NCI-H1417 (cell line): ENCODE measurements at places on chromosomes 7 and 10.

DNA sequence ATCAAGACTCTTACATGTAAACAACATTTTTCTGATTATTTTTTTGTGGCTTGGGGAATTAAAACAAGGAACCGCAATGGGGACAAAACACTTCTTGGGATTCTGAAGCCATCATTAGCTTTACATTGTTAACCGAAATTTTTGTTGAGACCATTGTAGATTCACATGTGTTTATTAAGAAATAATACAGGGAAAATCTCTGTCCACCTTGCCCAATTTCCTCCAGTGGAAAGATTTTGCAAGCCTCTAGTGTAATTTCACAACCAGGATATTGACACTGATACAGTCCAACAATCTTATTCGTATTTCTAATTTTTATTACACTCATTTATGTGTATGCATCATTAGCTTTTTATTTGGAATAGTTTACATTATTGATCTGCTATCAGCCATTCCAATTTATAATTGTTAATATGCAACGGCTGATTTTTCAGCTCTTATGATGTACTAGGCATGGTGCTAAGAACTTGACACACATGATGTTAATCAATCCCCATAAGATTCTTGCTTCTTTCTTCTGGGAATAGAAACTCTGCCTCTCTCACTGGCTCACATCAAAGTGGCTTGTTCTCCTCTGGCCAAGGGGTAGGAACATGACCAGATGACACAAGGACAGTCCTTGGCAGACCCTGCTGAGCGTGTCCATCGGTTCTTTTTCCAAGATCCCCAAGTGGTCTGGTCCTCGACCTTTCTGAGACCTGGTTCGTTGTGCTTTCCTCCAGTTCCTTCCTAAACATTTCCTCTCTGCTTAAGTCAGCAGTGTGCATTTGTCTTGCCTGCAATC is 137.6 kb downstream of the ADAM12 start:
- no peak for DNase-seq

DNA sequence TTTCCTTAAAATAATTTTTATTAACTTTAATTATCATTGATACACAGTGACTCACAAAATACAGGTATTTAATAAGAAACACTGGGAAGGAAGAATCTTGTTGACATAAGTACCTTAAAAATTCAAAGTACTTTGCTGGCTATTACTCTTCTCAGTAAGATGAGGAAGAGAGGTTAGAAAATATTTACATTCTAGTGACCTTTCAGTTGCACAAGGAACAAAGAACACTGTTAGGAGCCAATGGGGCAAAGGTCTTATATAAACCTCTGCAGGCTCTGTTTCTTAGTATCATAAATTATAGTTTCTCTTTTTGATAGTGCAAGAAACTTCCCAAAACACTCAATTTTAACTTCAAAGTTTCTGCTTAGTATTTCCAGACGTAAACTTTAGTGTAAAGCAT is 4.8 kb upstream of the TAX1BP1 start:
- DNase-seq = no peak

GRCh38 chr10:58980826-58981415 is 195.5 kb upstream of the PHYHIPL start:
- DNase-seq = no peak

GRCh38 chr7:134820778-134821177 is 41.3 kb downstream of the CALD1 start:
- no peak for DNase-seq

DNA sequence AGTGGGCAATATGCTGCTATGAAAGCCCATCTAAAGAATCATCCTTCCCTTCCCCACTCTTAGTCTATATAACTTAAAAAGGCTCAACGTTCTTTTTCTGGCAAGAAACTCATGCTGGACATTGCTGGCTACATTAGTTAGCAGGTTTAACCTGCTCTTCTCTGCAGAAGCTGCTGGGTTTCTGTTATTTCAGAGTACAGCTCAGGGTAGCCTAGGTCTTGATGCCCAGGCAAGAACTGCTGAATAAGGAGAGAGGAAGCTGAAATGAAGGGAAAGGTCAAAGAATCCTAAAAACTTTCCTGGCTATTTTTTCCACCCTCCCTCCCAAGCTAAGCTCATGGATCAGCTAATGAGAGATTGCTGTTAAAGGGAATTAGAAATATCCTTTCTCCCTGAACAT is 79.4 kb downstream of the ANKIB1 start:
- DNase-seq = no peak

GRCh38 chr7:23617482-23617881 is 20.3 kb downstream of the CCDC126 start:
- DNase-seq = no peak

GRCh38 chr10:3273966-3274365 is 101.4 kb upstream of the PITRM1 start:
- DNase-seq = no peak

GRCh38 chr10:44389150-44389549 is 4.3 kb upstream of the CXCL12 start:
- DNase-seq = no peak

- no peak for DNase-seq
Measured at GRCh38 chr10:91745090-91745831, 53.0 kb upstream of the TNKS2 start.

DNA sequence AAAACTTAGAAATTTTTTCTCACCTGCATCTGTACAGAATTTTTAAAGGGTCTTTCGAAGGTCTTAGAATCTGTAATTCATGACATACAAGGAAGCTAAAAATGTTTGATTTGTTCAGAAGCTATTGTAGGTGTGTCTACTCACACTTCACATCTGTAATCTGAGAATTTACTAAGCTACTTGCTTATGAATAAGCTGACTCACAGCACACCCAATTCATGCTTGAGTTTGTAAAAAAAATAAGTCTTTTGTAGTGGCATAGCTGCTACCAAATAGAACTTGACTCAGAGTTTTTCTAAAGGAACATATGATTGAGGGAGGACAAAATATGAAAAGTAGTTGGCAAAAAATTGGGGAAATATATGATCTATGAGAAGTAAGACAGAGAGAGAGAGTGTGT is 12.7 kb upstream of the AGR2 start:
- no peak for DNase-seq

- no peak for DNase-seq
Measured at GRCh38 chr10:27030060-27030459, 70.2 kb downstream of the ANKRD26 start.

GRCh38 chr10:12337453-12338372 is 11.6 kb upstream of the CAMK1D start:
- no peak for DNase-seq

GRCh38 chr10:28130267-28130666 is 131.4 kb upstream of the ODAD2 start:
- DNase-seq = no peak

DNA sequence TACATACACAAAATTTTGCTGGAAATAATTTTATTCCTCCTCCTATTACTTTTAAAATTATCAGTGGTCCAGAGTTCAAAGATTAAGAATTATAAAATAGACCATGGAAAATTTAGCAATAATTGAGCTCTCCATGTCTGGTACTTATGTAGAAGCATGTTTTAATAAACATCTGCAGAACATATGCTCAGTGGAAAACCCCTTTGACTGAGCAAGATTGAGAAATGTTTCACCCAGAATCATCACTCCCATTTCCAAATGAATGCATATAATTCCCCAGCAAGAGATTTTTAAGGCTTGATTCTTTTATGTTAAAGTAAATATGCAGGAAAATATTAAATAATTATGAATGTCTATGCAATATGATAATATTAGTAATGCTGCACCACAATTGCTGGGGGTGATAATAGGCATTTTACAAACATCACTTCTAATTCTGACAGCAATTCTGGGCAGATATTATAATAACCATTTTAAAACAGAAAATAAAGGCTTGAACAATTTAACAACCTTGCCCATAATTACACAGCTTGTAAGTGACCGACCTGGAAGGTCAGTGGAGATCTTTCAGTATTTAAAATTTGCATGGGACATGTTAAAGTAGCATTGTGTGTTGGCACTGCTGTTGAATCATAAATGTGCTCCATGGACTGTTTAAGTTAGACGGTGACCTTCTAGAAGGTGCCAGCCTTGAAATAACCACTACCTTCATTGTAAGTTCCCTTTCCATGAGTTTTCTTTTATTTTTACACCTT is 45.6 kb upstream of the TES start:
- DNase-seq = no peak

- peak; percentile 93 for DNase-seq
Measured at GRCh38 chr7:113086431-113086888, at the start of gene GPR85. Gene GPR85, minus strand, starts transcription at chr7:113086827. Its CDS starts 2,106 bp downstream, at chr7:113084721.

DNA sequence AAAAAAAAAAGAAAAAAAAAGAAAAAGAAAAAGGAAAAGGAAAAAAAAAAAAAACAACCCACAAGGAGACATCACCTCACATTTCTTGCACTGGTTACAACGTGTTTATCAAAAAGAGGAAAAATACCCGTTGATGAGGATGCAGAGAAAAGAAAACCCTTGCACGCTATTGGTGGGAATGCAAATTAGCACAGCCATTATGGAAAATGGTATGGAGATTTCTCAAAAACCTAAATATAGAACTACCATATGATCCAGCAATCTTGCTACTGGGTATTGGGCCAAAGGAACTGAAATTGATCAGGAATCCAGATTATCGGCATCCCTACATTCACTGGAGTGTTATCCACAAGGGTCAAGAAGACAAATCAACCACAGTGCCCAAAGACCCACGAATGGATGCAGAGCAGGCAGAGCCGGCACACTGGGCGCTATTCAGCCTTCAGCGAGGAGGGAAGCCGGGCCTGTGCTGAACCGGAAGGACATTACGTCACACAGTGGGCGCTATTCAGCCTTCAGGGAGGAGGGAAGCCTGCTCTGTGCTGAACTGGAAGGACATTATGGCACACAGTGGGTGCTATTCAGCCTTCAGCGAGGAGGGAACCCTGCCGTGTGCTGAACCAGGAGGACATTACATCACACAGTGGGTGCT is 258.7 kb downstream of the ZMYND11 start:
- DNase-seq = no peak

DNA sequence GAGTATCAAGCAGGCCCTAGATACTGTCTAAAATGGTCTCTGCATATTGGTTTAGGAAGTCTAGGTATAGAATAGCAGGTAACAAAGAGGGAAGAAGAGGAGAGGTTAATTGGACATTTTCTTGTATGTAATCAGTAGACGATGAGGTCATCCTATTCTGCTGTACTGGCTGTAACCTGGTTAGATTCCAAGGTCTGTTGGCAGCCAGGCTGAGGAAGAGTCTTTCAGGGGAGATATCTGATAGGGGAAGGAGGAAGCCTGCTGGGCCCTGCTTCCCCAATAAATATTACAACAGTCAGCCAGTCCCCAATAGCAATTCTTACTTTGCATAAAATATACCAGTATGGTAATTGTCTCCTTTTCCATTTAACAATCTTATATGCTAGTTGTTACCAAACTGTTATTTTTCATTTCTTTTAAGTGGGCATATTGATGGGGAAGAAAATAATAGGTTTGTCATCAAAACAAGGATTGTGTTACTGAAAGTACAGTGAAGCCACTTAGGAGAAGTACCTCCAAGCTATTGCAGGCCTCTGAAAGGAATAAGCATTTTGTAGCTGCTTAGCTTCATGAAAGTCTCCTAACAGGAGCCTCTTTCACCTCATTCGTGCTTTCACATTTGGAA is 186.4 kb downstream of the LRRC4 start:
- no peak for DNase-seq

GRCh38 chr10:35398355-35398754 is 62.0 kb downstream of the CCNY start:
- no peak for DNase-seq

DNA sequence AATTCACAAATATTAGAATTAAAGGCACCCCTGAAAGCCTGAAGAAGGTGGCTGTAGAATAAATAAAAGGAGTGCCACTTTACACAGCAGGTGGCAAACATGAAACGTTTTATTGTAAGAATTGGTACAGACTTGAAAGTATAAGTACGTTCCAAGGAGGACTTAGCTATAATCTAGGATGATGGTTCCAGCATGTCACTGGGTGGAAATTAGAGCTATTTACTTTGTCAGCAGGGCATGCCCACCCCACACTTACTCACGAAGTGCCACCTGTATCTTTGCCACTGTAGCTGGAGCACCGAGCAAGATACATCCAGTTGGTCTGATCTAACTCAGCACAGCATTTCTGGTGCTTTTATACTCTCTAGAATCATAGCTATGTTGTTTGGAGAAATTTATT is 97.8 kb downstream of the GRM8 start:
- peak; percentile 60 for DNase-seq

GRCh38 chr10:129459762-129460539 is 7.1 kb upstream of the MGMT start:
- no peak for DNase-seq

- no peak for DNase-seq
Measured at GRCh38 chr7:154960063-154960790, 42.7 kb downstream of the PAXIP1 start.

- DNase-seq = no peak
Measured at GRCh38 chr10:106338486-106338885, 826.0 kb downstream of the SORCS1 start.

DNA sequence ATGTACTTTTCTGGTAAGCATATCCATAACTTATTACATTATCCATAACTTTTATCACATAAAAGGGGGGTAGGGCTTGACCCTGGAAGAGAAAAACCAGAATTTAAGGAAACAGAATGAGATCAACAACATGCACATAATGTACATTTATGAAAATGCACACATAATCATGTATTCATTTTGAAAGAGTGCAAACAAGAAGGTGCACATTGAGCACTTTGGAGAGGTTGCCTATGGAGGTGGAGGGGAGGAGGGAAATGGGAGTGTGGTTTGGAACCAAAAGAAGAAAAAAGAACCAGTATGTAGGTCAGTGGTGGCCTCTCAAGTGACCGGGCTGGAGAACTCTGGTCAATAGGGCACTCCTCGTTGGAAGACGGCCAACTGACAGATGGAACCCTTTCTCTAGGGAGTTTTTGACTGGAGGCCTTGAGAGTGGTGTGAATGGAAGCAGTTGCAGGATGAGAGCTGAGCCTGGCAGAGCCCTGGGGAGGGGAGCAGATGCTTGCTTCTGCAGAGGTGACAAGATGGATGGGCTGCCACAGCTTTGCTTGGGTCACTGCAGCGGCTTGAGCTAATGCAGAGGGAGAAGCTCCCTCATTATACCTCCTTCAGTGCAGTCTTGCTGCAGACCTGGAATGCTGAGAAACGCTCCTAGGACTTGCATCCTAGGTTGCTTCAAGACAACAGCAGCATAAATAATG is 192.7 kb downstream of the SEC23IP start:
- DNase-seq = no peak

DNA sequence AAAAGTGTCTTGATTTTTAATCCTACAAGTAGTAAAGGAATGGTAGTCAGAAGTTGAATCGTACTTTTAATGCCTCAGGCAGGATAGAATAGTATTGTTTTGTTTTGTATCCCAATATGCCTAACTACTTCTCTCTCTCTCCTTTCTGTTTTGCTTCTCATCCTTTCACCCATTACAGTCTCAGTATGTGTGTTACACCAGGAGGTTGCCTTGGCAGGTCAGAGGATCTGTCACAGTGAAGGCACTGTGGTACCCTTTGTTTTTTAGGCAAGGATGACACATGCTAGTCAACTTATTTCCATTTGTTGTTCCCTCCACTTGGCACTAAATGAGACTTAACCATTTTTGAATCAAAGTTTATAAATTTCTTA is 94.4 kb downstream of the MAPK8 start:
- no peak for DNase-seq

DNA sequence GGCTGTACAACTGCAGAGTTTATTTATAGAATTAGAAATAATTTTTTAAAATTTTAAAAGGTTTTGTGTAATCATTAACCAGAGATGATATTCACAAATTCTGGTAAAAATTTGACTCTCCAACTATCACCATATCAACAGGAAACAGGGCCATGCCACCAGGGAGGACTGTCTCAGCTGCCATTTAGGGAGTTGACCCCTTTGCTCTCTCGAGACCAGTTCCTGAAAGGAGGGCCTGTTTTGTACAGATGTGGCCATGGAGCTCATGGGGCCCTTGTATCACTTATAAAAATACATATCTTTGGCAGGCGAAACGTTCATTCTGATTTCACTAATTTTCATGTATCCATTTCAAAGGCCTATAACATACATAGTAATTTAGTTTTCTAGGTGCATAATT is 20.3 kb downstream of the H2AZ2 start:
- no peak for DNase-seq
